ENCODE measurements at places on chromosomes 11 and 22.

- no peak for DNase-seq
Measured at GRCh38 chr11:75534259-75535069, 8.7 kb upstream of the GDPD5 start.

DNA sequence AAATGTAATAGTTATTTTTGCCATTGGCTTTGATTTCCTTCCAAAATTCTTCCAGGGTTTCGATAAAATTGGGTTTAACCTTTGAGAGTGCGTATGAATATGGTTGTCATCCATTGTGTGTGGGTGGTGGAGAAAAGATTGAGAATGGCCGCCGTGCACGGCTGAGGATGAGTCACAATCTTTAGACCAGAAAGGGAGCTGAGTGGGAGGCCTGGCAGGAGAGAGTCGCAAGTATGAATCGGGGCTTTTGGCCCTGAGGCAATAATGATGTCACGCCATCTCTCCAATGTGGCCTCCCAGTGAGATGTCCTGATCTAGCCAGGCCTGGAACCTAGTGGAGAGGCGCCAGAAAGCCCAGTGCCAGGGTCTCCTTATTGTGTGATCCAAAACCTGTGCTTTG, 33.1 kb upstream of the SMPD1 start:
- peak; percentile 38 for DNase-seq

GRCh38 chr11:86047275-86047991, 21.5 kb downstream of the PICALM start:
- DNase-seq: no peak

DNA sequence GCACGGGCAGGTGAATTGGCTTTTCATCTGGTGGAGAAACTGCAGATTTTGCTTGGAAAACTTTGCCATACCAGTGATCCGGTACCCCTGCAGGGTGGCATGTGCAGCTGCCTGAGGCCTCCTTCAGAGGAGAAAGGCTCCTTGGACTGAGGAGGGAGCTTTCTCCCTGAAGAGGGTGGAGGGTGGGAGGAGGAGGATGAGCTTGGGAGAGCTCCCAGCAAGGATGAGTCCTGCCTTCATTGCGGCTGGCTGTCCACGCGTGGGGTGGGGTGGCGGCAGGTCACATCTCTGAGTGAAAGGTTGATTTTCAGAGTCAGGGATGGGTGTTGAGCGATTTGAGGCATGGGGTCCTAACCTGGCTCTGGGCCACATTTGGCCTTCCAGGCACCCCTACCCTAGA, 96.8 kb downstream of the GRAMD1B start:
- DNase-seq: no peak

DNA sequence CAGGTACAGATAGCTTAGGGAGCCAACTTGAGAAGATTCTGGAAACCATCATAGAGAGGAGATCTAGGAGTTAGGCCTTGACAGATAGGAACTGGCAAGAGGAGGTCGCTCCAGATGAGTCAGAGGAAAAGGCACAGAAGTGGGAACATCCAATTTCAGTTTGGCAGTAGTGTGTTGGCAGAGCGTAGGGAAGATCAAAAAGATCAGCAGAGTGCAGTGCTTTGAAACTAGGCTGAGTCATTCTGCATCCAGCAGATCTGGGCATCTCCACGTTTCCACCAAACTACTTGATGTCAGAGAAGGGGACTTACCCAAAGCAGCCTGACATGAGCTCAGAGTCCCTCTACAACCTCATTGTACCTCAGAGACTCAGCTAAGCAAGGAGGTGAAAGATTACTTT, 58.5 kb downstream of the GAB4 start:
- DNase-seq: no peak

- DNase-seq: no peak
Measured at GRCh38 chr22:39999144-39999757, 4.5 kb downstream of the FAM83F start.

Data from AG04449 (cell line).